Peyer's patch (tissue), 4 donors: ENCODE measurements at places on chromosomes 6 and 20. TPM values are rescaled to one million over a fixed set of nuclear protein-coding genes. Genes with fewer than 3 reads are reported as not detected.

RAB44 gene
- total RNA-seq: 0.53 TPM

THBD gene
- 7.9 TPM for total RNA-seq

CNKSR3 gene
- 29.7 TPM for total RNA-seq

CEP162 gene
- total RNA-seq: 45.4 TPM

SLC22A7 gene
- total RNA-seq: not detected

CALHM5 gene
- 0.53 TPM for total RNA-seq

MRPL2 gene
- total RNA-seq: 19.0 TPM

GSTA3 gene
- not detected for total RNA-seq

MAS1 gene
- not detected for total RNA-seq

STX11 gene
- 1.6 TPM for total RNA-seq

OR2W1 gene
- not detected for total RNA-seq

DNA sequence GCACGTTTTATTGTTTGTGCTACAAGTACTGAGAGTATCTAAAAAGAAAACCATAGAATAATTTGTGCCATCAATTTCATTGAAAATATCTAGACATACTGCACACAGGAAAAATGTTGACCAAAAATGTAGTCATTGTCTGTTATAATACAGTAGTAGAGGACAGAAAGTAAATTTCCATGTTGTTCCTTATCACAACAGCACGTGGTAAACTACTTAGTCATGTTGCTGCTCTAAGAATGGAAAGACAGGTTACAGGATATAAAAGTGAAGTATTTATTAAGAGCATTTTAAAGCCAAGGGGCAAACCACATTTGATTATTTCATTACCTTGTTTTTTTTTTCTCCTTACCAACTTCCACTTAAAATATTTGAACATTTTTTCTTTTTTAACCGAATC is 89.0 kb upstream of the CEP85L start:
- H3K4me3 ChIP-seq: no peak overlapping the region
- H3K27me3 ChIP-seq: no peaks in the 10 kb centered on the region
- DNase-seq: no peak
- H3K27ac ChIP-seq: no peak overlapping the region

GRCh38 chr6:30759575-30760239 is 15.4 kb upstream of the IER3 start:
- H3K4me1 ChIP-seq: peaks cover 9% of the 10 kb centered on the region
- no peak overlapping the region for H3K4me3 ChIP-seq
- H3K27me3 ChIP-seq: no peaks in the 10 kb centered on the region
- no peak overlapping the region for H3K27ac ChIP-seq

- no peaks in the 10 kb centered on the region for H3K36me3 ChIP-seq
- no peak overlapping the region for H3K4me3 ChIP-seq
- H3K4me1 ChIP-seq: no peaks in the 10 kb centered on the region
- no peak overlapping the region for H3K27ac ChIP-seq
- H3K27me3 ChIP-seq: no peaks in the 10 kb centered on the region
Observed at GRCh38 chr6:53369876-53370515, 21.2 kb upstream of the ELOVL5 start.

DNA sequence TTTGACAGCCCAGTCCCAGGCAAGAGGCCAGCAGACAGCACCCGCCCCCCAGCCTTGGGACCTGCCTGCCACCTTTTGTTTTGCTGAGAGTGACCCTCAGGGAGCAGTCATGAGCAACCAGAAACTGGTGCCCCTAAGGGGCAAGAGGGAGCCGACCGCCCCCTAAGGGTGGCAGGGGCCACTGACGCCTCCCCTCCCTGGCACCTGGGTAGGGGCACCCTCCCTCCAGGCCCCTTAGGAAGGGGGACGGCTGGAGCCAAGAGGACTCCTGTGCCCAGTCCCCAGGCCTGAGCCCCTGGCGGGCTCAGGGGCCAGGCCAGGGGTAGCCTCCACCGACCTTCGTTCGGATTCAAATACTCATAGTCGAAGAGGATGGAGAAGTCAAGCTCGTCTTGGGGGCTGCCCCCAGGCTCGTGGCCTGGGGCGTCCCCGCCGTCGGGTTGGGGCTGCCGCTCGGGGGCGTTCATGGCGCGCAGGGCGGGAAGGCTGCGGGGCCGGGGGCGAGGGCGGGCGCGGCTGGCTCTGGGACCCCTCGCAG is 417 bp downstream of the NFATC2 start:
- H3K4me3 ChIP-seq: peak overlapping the region; percentile 68
- peak; percentile 65 for DNase-seq
- peaks cover 16% of the 10 kb centered on the region for H3K4me1 ChIP-seq
- peak overlapping the region; percentile 96 for H3K27ac ChIP-seq
- no peaks in the 10 kb centered on the region for H3K27me3 ChIP-seq

- H3K36me3 ChIP-seq: peaks cover 36% of the 10 kb centered on the region
- no peak for DNase-seq
- no peaks in the 10 kb centered on the region for H3K27me3 ChIP-seq
- H3K4me1 ChIP-seq: no peaks in the 10 kb centered on the region
Observed at GRCh38 chr6:122416825-122417224, 17.4 kb downstream of the HSF2 start.

GRCh38 chr20:51610111-51610510 is 67.6 kb upstream of the NFATC2 start:
- no peak overlapping the region for H3K27ac ChIP-seq
- H3K4me1 ChIP-seq: no peaks in the 10 kb centered on the region
- no peaks in the 10 kb centered on the region for H3K36me3 ChIP-seq
- no peaks in the 10 kb centered on the region for H3K27me3 ChIP-seq
- no peak overlapping the region for H3K4me3 ChIP-seq

DNA sequence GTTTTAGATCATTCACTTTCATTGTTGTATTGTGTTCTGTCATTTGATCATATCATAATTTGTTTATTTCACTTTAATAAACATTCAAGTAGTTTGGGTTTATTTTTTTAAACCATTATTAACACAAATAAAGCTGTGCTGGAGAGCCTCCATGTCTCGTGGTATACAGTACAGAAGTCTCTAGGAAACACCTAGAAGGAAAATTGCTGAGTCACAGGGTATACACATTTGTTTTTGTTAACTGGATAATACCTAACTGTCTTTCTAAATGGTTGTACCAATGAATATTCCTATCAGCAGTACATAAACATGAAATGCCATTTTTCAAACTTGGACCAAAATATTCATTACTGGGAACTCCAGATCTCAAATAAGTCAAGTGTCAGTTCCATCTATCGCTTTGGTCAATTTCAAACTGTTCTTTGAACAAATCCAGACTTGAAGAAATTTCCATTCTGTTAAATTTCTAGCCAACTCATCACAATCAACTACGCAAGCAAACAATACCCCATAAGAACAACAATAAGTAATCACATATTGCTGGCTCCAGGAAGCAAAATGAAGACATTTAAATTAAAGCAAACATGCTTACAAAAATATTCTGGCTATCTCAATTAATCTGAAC is 138.1 kb downstream of the ATXN1 start:
- no peak overlapping the region for H3K27ac ChIP-seq
- no peak for DNase-seq
- no peak overlapping the region for H3K4me3 ChIP-seq
- no peaks in the 10 kb centered on the region for H3K27me3 ChIP-seq
- H3K36me3 ChIP-seq: no peaks in the 10 kb centered on the region

GRCh38 chr20:38113401-38114325 is 51.4 kb downstream of the TGM2 start:
- H3K27me3 ChIP-seq: no peaks in the 10 kb centered on the region
- DNase-seq: peak; percentile 15
- no peaks in the 10 kb centered on the region for H3K36me3 ChIP-seq
- H3K27ac ChIP-seq: no peak overlapping the region
- no peak overlapping the region for H3K4me3 ChIP-seq
- peaks cover 6% of the 10 kb centered on the region for H3K4me1 ChIP-seq

- no peak for DNase-seq
- H3K27me3 ChIP-seq: no peaks in the 10 kb centered on the region
- H3K36me3 ChIP-seq: no peaks in the 10 kb centered on the region
- H3K27ac ChIP-seq: no peak overlapping the region
Observed at GRCh38 chr6:3510178-3510577, 53.3 kb upstream of the SLC22A23 start.

DNA sequence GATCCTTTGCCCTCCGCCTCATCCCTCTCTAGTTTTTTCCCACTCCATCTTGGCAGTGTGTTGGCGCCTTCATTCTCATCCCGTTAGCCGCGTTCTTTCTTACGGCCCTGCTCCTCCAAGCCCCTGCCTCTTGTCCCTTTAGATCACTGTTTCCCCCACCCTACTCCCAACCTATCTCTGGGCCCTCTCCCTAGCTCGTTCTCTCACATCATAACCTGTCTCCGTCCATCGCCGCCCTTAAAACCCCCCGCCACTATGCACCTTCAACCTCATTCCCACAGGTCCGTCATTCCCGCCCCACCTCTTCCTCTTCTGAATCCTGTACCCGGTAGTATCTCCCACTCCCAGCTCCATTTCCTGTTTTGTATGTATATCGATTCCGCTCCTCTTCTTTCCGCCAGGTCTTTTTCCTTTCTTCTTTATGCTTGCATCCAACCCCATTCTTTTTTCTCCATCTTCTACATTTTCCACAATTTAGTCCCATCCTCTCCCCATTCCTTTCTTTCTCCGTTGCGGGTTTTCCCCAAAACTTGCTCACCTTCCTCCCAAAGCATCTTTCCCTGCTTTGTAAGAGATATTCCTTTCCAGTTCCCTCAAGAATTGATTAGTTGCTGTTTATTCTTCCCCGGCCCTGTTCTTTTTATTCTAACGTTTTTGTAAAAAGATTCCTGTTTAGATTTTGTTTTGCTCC is 671 bp downstream of the EFHC1 start:
- H3K27ac ChIP-seq: peak overlapping the region; percentile 83
- DNase-seq: no peak
- H3K4me3 ChIP-seq: peak overlapping the region; percentile 86

- H3K27ac ChIP-seq: peak overlapping the region; percentile 65
- no peak overlapping the region for H3K4me3 ChIP-seq
- no peaks in the 10 kb centered on the region for H3K36me3 ChIP-seq
- DNase-seq: no peak
Observed at GRCh38 chr20:17836303-17836861, 132.2 kb downstream of the SNX5 start.

DNA sequence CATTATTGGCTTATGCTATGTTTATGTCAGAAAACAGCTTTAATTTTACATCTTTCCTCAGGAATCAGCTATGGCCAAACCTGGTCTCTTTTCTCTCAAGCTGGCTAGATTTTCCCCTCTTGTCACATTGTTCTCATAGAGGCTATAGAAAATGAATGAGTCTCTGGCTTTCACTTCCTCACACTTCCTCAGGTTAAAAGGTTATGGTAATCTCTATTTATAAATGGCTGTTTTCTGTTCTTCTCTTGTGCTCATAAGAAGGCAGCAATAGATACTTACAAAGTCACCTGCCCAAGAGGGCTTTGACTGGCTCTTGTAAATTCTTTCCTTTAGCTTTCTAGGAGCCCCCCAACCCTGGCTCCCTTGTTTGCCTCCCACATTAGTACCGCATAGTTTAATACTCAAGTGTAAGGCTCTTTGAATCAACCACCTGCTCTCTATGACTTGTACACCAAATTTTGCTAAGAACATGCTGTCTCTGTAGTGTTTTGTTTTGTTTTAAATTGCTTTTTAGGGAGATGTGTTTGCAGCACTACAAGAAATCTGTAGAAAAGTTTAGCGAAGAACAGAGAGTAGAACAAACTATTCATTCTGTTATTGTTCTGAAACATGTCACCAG is 897.4 kb upstream of the CITED2 start:
- no peaks in the 10 kb centered on the region for H3K36me3 ChIP-seq
- no peak overlapping the region for H3K27ac ChIP-seq

DNA sequence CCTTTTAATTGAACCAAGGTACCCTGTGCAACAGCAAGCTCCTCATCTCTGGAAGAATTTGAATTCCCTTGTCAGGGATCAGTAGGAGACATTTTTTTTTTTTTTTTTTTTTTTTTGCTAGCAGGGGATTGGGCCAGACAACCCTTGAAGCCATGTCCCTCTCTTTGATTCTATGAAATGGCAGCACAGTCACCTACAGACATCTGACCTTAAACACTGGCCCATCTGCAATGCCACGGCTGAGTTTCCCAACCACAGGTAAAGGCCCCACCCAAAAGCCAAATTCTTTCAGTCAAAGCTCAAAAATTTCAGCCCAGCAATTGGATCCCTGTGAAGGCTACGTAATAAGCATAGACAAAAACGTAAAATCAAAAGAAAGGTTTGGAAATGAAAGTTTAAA is 94.2 kb downstream of the FYN start:
- H3K4me3 ChIP-seq: no peak overlapping the region
- DNase-seq: no peak
- peaks cover 5% of the 10 kb centered on the region for H3K4me1 ChIP-seq
- no peaks in the 10 kb centered on the region for H3K27me3 ChIP-seq
- H3K36me3 ChIP-seq: no peaks in the 10 kb centered on the region
- H3K27ac ChIP-seq: no peak overlapping the region

GRCh38 chr6:128069188-128069587 is 168.3 kb upstream of the THEMIS start:
- H3K27ac ChIP-seq: no peak overlapping the region
- no peak overlapping the region for H3K4me3 ChIP-seq
- H3K36me3 ChIP-seq: peaks cover 10% of the 10 kb centered on the region
- H3K27me3 ChIP-seq: no peaks in the 10 kb centered on the region
- no peak for DNase-seq

- H3K4me3 ChIP-seq: peak overlapping the region; percentile 32
- peak; percentile 89 for DNase-seq
- H3K36me3 ChIP-seq: no peaks in the 10 kb centered on the region
- no peaks in the 10 kb centered on the region for H3K4me1 ChIP-seq
Observed at GRCh38 chr6:27814665-27815424, 97.4 kb downstream of the OR2B2 start.

GRCh38 chr20:63024573-63025392 is 18.0 kb upstream of the BHLHE23 start:
- DNase-seq: no peak
- no peak overlapping the region for H3K27ac ChIP-seq
- no peaks in the 10 kb centered on the region for H3K36me3 ChIP-seq
- no peak overlapping the region for H3K4me3 ChIP-seq
- H3K27me3 ChIP-seq: no peaks in the 10 kb centered on the region
